ENCODE measurements at places on chromosomes 12 and 14.

DNA sequence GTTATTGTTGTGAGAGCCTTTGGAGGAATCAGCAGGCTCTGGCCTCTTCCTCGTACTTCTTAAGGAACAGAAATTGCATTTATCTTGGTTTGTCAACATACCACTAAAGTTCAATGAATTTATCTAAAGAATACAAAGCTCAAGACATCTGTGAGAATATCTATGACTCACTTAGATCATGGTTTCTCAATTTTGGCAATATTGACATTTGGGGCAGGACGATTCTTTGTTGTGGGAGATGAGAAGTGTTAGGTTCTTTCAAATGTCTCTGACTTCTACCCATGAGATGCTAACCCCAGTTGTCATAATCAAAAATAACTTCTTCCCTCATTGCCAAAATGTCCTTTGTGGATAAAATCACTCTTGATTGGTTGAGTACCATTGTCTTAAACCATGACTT, 1190.3 kb downstream of the GALC start:
- DNase-seq: no peak

DNA sequence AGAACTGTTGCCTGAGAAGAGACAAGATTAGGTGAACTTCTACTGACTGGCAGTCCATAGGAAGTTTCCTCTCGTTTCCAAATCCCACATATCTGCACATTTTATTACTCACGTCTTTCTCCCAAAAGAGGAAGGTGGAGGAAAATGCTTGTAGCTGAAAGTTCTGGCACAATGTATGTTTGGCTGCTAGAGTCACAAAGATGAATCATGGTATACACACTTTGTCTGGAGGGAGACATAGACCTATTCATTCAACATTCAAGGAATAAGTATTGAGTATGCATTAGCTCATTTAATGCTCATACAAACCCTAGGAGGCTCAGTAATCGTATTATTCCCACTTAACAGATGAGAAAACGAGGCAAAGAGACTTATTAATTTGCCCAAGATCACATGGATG, 291.8 kb downstream of the FOXN3 start:
- DNase-seq: no peak

GRCh38 chr14:36556811-36557433, 25.5 kb downstream of the NKX2-8 start:
- peak; percentile 2 for DNase-seq

GRCh38 chr12:6767353-6768319, 1.5 kb downstream of the PTMS start:
- DNase-seq: no peak

DNA sequence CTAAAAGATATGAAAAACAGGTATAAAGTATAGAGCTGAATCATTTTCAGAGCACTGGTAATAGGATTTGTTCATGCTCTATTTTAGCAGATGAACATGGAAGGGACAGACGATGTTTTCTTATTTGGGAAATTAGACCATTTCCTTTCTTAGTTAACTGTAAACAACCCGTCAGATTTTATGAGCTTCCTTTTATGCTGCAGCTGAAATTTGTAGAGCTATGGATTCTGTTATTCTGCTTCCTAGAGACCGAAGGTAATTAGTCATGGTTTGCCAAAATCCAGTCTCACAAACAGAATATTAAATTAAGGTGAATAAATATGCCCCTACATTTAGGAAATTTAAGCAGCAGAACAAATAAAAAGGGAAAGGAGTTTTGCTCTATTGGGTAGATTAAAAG, 180.2 kb upstream of the SYT1 start:
- no peak for DNase-seq

DNA sequence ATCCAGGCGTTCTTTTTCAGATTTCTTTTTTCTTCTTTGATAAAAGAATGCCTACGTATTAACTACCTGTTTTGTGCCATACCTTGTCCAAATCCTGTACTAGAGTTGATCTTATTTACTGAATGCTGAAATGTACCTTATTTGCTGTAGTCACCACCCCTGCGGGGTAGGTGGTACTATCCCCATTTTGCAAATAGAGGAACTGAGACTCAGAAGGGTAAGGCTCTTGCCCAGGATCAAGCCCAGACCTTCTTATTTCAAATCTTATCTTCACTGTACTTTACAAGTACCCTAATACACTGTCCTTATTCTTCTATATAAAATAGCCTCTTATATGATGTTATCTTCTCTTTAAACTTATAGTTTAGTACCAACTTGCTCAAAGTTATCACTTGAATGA, 206.5 kb downstream of the SLC41A2 start:
- no peak for DNase-seq

GRCh38 chr12:70733385-70733784, 96.2 kb upstream of the PTPRB start:
- DNase-seq: peak; percentile 78

DNA sequence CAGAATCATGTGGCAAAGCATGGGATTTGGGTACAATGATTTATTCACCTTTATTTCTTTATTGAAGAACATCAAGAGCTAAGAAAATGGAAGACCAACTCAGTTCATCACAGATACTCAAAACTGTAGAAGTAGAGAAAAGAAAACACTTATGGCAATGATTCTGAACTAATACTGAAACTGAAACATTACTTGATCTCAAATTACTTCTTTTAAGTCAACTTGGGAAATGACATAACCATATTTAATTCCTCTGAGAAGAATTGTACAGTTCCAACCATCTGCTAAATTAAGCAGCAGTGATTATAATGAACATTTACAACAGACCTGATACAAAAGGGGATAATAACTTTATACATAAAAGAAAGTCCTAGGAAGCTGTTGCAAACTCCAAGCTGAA, 466.5 kb downstream of the TMTC2 start:
- no peak for DNase-seq

- no peak for DNase-seq
Measured at GRCh38 chr14:97642631-97643030, 845.4 kb downstream of the VRK1 start.

DNA sequence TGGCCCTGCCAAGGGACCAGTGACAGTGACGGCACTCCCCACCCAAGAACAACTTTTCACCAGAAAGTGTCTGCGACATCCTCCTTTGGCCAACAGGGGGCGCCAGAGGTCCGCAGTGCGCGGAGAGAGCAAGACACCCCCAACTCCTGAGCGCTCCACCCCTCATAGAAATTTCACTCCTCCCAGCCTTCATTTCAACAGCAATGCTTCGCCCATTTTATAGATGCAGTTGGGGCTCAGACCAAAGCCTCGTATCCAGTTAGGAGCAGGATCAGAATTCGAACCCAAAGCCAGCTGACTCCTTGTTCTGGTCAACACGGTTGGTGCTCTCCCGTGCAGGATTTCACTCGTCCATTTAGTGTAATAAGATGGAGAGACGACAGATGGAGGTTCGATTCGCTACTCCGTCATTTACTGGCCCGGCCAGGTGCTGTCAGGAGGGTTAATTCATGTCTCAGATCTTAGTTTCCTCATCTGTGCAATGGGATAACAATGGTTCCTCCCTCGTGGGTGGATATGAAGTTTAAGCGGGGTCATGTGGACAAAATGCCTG, 2.4 kb upstream of the POP5 start:
- peak; percentile 78 for DNase-seq

- DNase-seq: no peak
Measured at GRCh38 chr12:51334764-51335163, 10.8 kb upstream of the BIN2 start.

- DNase-seq: peak; percentile 36
Measured at GRCh38 chr12:47408171-47408871, 297.5 kb downstream of the RPAP3 start.

DNA sequence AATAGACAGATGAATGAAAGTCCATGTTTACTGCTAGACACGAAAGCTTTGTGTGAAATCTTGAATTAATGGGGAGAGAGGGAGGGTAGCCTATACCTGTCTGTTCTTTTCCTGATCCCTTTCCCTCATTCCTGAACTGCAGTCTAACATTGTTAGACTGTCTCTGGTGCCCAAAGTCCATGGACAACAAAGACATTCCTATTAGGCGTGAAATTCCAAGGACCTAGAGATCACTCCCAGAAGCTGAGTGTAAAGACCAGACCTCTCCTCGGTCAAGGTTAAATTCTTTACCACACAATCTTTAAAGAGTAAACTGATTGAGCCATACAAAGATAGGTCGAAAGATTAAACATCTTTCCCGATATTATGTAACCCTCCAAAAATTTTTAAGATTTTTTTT, 270.7 kb upstream of the GARIN2 start:
- DNase-seq: no peak

GRCh38 chr14:104141621-104142091, 3.3 kb downstream of the KIF26A start:
- DNase-seq: no peak

- DNase-seq: peak; percentile 84
Measured at GRCh38 chr12:54220092-54220557, 31.3 kb upstream of the SMUG1 start.
